ENCODE measurements at places on chromosomes 16 and 17.

DNA sequence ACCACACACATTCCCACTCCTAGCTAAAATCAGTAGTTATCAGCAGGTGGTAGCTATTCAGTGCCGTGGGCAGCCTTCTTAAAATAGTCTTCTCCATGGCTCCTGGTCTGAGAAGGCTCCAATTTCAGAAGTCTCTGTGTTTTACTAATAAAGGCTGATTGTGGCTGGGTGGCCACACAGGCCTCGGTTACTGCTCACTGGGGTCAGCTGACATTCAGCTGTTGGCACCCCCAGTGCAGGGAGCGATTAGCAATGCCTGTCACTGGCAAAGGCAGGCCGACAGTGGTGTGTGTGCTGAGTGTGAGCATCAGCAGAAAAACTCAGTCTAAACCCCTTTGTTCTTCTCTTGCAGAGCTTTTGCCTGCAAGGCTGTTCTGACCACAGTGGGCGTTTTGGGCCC lies 16.6 kb upstream of the DBNDD1 start:
- no peak for DNase-seq

DNA sequence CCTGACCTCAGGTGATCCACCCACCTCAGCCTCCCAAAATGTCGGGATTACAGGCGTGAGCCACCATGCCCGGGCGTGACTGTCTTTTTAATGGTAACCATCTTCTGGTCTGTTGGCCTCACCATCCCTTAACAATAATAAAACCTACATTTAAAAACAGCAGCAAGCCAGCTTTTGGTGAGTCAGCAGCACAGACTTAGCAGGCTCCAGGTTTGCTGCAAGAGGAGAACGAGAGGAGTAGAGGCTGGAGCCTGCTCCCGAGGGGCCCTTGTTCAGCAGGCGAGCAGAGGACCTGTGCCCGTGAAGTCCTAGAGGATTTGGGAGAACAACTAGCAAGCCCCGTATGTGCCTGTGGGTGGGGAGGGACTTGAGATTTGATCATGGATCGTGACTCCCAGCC lies 35.7 kb downstream of the MYH13 start:
- no peak for DNase-seq

GRCh38 chr16:85761861-85762260 lies 11.0 kb upstream of the C16orf74 start:
- peak; percentile 48 for DNase-seq

DNA sequence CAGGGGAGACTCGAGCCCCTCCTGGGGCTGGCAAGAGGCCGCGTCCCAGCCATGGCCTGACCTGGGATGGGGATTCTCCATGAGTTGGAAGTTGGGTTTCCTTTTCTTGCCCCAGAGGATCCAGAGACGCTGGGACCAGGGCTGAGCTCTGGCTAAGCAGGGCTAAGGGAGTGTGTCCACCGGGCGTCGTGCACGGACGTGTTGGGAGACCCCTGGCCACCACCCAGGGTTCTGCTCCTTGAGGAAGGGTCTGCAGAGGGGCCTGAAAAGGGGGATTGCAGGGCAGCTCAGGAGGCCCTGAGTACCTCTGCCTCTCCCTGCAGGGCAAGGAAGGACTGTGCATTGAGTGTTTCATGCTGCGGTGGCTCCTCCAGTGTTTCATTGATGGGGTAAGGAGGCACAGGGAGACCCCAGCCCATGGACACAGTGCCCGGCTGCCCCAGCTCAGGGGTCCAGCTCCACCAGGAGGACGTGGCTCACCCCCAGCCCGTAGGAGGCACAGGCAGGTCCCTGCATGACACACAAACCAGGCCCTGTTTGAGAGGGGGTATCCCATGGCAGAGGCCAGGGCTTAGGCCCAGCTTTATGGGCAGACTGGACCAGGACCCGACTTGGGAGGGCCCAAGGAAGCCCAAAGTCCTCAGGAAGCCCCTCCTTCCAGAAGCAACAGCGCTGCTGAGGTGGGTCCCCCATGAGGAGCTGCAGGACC lies 47.5 kb downstream of the USP22 start:
- DNase-seq: no peak

GRCh38 chr16:50038286-50038685 lies 13.3 kb downstream of the CNEP1R1 start:
- no peak for DNase-seq

DNA sequence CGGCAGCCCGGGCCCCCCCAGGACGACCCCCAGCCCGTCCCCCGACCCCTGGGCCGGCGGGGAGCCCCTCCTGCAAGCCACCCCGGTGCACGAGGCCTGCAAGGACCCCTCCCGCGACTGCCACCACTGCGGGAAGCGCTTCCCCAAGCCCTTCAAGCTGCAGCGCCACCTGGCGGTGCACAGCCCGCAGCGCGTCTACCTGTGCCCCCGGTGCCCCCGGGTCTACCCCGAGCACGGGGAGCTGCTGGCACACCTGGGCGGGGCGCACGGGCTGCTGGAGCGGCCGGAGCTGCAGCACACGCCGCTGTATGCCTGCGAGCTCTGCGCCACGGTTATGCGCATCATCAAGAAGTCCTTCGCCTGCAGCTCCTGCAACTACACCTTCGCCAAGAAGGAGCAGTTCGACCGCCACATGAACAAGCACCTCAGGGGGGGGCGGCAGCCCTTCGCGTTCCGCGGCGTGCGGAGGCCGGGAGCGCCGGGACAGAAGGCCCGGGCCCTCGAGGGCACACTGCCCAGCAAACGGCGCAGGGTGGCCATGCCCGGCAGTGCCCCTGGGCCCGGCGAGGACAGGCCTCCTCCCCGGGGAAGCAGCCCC lies 15.6 kb upstream of the ZFPM1 start:
- DNase-seq: peak; percentile 52

GRCh38 chr16:86035906-86036305 lies 136.9 kb downstream of the IRF8 start:
- no peak for DNase-seq

DNA sequence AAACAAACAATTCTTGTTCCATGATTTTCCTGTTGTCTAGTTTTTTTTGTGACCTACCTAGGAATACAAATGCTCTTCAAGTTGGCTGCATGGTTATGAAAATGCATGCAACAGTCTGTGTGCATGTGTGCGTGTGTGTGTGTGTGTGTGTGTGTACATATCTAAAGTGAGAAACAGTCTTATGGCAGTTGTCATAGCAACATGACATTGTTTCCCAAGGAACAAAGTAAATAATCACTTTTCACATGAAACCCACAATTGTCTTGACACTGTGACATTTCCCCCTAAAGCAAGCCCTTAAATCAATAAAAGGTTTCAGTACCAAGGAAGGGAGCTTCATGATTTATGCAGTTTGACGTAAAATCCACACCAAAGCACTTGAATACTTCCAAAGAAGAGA lies 758.4 kb downstream of the CDH8 start:
- DNase-seq: no peak

- no peak for DNase-seq
Measured at GRCh38 chr16:72785886-72786285, 262.0 kb downstream of the ZFHX3 start.

GRCh38 chr16:4414187-4414917 lies 2.0 kb downstream of the CORO7 start:
- DNase-seq: no peak

GRCh38 chr17:22507823-22508222 lies 815.5 kb downstream of the KCNJ18 start:
- peak; percentile 12 for DNase-seq

- peak; percentile 84 for DNase-seq
Measured at GRCh38 chr17:34246446-34246845, 8.6 kb upstream of the CCL2 start.

GRCh38 chr16:11780991-11781680 lies 15.9 kb downstream of the ZC3H7A start:
- peak; percentile 70 for DNase-seq

- peak; percentile 66 for DNase-seq
Measured at GRCh38 chr16:29806641-29807425, 504 bp downstream of the MAZ start.

- no peak for DNase-seq
Measured at GRCh38 chr17:62876673-62877405, 68.7 kb upstream of the MARCHF10 start.

- DNase-seq: no peak
Measured at GRCh38 chr17:67247416-67247900, 2.5 kb upstream of the HELZ start.

DNA sequence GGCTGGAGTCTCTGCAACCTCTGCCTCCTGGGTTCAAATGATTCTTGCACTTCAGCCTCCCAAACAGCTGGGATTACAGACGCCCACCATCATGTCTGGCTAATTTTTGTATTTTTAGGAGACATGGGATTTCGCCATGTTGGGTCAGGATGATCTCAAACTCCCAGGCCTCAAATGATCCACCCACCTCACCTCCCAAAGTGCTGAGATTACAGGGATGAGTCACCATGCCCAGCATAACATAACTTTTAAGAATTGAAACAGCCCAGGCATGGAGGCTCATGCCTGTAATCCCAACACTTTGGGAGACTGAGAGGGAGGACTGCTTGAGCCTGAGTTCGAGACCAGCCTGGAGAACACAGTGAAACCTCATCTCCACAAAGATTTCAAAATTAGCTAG lies 2.5 kb downstream of the RSL1D1 start:
- DNase-seq: no peak

DNA sequence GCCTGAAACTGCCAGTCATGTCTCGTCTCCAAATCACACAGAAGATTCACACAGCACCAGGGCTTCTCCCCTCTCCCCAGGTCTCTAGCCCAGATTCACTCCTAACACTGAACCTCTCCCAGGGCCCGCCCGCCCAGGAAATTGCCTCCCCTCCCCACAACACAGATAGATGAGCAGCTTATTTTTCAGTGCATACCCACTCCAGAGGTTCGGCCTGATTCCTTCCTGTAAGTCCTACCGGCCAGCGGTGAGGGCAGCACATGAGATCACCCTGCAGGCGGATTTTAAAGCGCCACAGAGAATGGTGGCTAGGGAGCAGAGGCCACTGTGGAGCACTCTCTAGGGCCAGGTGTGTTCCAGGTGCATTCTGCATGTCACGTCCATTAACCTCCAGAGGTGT lies 301.8 kb downstream of the IRF8 start:
- no peak for DNase-seq

- no peak for DNase-seq
Measured at GRCh38 chr17:17941015-17941414, 31.2 kb downstream of the TOM1L2 start.

DNA sequence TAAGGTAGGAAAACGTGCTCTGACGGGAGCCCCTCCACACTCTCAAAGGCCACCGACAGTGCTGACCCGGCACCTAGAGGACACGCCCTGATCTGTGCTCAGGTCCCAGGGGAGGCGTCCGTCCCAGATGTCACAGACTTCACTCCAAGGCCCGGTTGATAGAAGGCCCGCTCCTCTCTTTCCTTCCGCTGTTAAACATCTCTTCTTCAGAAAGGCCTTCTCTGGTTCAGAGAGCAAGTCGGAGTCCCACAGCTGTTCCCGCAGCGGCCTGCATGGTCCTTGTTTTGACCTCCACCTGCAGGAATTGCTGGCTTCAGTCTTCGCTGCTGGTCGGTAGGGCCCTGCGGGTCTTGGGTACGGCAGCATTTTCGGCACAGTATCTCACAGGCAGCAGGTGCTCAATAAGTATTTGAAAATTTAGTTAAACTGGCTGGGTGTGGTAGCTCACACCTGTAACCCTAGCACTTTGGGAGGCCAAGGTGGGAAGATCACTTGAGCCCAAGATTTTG lies 88.5 kb downstream of the MRC2 start:
- DNase-seq: no peak

DNA sequence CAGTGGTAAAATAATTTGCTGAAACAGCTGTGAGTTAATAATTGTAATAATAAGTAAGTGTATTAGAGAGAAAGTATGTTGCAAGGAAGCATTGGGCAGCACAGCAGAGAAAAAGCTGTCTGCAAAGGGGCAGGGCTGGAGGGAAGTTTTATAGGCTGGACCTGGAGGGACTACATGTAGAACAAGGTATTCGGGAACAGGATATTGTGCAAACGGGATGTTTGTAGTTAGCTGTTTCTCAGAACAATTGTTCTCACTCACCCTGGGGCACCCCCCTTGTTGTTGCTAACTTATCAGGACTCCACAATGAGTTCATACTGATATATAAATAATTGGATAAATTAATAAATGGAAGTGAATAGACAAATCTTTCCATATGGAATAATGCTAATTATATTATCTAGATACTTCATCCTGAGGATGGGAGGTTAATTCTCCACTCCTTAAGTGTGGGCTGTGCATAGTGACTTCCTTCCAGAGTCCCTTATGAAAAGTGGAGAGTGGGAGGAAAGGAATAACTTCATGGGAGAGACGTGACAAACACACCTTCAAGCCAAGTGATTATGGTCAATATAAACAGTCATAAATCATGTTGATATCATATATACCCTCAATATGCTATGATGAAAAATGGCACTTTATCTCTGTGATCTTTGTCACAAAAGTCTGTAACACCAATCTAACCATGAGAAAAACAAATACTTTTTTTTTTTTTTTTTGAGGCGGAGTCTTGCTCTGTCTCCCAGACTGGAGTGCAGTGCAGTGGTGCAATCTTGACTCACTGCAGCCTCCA lies 85.4 kb downstream of the PPM1E start:
- no peak for DNase-seq

DNA sequence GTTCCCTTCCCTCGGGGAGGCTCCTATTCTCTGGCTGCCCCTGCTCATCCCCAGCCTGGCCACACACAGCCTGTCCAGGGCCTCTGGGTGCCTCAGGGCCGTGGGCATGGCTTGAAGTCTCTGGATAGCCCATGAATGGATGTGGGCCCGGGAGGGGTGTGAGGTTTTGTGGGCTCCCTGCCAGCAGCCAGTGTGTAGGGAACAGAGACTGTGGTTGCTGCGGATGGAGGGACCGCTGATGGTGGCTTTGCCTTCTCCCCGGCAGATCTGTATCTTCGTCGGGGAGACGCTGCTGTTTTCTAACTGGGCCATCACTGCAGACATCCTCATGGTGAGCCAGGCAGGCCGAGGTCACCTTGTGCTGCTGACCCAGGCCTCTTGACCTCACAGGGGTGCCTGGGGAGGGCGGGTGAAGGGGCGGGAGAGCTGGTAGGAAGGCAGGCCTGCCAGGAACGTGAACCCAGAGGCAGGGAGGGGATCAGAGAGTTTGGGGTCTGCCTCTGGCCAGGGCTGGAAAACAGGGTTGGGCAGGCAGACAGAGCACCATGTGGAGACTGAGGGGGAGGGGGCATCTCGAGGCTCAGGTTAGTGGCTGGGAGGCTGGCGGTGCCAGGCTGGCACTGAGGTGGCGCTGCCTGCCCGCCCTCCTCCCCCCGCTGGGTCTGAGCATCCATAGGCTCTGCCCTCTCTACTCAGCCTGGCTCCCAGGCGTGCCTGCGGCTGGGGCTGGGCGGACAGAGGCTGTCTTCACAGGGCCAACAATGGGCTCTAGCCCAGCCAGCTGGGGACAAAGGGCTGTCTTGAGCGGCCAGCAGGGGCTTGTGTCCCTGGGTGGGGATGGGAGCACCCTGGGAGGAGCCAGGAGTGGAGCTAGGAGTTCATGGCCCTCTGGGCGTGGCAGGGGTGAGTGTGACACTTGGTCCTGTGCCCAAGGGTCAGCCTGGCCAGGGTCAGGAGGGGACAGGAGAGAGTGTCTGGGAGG lies 21.4 kb downstream of the MYBBP1A start:
- no peak for DNase-seq

DNA sequence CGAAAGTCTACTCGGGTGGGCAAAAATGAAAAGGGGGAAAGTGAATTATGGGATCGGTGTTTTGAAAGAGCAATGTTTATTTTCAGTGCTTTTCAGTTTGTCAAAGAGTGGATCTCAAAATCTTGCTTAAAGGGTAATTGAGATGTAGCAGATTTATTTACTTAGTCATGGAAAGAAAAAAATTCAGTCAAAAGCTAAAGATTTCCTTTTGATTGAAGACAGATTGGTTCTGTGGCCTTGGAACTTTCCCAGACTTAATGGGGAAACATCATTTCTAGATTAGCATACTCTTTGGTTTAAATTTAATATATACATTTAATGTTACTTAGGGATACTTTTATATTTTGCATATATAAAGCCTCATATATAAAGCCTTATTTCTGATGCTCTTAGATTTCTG lies 20.6 kb downstream of the PRKAR1A start:
- no peak for DNase-seq

GRCh38 chr17:4881761-4882555 lies 17.4 kb upstream of the C17orf107 start:
- DNase-seq: peak; percentile 63
